GM03348 (cell line): ENCODE measurements at places on chromosomes 16 and 17.

GRCh38 chr16:80309178-80309577 lies 231.6 kb upstream of the DYNLRB2 start:
- DNase-seq, result no peak

GRCh38 chr16:83900571-83900970 lies 1.7 kb downstream of the MLYCD start:
- no peak for DNase-seq

GRCh38 chr16:20866145-20866772 lies 33.9 kb downstream of the DCUN1D3 start:
- DNase-seq, result peak; percentile 71

GRCh38 chr17:72465191-72466024 lies 344.6 kb downstream of the SOX9 start:
- DNase-seq, result peak; percentile 52

DNA sequence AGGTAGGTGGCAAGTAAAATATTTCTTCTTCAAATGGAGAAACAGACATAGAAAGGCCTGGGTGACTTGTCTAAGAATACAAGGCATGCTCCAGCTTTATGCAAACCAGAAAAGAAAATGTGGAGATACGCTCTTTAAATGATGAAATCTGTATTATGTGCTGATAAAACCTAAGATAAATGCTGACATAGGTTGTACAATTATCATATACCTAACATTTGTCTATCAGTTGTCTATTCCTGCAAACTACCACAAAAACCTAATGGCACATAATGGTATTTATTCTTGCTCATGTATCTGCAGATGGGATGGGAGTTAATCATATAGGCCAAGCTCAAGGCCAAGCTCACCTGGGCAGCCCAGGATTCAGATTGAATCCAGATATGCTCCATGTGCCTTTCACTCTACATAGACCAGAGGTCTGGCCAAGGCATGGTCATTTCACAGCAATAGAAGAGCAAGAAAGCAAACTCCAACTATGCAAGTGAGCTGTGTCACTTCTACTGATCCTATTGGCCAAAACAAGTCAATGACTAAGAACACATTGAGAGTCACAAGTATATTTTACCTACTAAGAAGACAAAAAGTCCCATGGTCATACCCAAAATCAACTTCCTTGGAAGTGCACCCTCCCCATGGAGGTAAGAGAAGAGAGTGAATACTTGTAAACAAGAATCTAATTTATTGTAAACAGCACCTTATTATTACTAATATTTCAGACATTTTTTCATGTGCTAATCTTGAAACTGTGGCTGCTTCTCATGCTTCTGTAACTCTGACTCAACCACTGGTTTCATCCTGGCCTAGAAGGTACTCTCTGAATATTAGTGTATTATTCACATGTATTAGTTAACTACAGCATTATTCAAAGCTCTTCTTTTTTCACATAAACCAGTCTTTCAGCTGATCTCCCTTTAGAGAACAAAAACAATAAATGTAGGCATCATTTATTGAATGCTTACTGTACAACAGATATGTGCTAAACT lies 270.7 kb upstream of the SOX9 start:
- no peak for DNase-seq

DNA sequence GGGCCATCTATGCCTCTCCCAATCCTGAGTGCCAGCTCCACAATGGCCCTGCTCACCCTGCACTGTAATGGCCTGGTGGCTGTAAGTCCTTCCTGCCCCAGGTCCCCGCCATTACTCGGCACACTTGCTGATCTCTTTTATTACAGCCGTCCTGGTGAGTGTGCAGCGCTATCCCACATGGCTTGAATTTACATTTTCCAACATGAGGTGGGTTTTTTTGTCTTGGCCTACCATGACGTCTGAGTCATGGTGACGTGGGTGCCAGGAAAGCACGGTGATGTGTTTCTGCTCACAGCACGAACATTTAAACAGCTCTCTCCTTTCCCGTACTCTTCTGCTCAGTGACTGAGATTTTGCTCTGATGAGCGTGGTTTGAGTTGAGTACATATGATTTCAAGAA lies 55.2 kb upstream of the FOXF1 start:
- no peak for DNase-seq

GRCh38 chr17:67491009-67491680 lies 114.1 kb downstream of the PITPNC1 start:
- peak; percentile 91 for DNase-seq

DNA sequence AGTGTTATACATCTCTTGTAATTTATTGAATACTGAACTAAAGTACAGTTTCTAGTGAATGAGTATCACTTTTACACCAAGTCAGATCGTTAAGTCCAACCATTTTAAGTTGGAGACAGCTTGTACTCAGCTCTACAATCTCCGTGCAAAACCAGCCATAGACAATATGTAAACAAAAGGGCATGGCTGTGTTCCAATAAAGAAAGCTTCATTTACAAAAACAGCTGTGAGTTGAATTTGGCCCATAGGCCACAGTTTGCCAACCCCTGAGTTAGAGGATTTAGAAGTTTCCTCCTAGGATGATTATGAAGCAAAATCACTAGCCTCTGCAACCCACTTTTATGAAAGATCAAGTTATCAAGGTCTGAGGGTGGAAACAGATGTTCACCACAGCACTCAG lies 105.7 kb upstream of the RCVRN start:
- no peak for DNase-seq
